Activated CD8-positive, alpha-beta T cell treated with anti-CD3 and anti-CD28 coated beads, Interleukin-2, amount 10 ng/mL, durations not matched to agents 7 days and 5 days (primary cell): ENCODE measurements at places on chromosomes 1 and 21. TPM values are rescaled to one million over a fixed set of nuclear protein-coding genes. Genes with fewer than 3 reads are reported as not detected.

DNA sequence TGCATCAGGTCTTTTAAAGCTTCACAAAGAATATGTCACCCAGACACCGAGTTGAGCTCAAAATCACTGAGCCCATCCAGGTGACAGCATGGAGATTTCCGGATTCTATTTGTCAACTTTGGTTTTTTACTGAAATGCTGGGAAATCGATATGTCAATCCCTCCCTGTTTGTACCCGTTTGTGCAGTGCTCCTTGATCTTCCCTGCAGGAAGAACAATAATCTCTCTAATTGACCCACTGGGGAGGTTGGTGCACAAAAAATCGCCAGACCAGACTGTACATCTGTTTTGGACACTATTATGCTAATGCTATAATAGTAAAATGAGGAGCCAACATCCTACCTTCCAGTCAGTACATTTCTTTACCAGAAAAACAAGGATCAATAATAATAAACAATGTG, 1.8 kb downstream of the BARHL2 start:
- peaks cover 75% of the 10 kb centered on the region for H3K27me3 ChIP-seq
- DNase-seq: no peak
- H3K4me3 ChIP-seq: no peak overlapping the region
- H3K36me3 ChIP-seq: peaks cover 22% of the 10 kb centered on the region
- H3K27ac ChIP-seq: no peak overlapping the region

DNA sequence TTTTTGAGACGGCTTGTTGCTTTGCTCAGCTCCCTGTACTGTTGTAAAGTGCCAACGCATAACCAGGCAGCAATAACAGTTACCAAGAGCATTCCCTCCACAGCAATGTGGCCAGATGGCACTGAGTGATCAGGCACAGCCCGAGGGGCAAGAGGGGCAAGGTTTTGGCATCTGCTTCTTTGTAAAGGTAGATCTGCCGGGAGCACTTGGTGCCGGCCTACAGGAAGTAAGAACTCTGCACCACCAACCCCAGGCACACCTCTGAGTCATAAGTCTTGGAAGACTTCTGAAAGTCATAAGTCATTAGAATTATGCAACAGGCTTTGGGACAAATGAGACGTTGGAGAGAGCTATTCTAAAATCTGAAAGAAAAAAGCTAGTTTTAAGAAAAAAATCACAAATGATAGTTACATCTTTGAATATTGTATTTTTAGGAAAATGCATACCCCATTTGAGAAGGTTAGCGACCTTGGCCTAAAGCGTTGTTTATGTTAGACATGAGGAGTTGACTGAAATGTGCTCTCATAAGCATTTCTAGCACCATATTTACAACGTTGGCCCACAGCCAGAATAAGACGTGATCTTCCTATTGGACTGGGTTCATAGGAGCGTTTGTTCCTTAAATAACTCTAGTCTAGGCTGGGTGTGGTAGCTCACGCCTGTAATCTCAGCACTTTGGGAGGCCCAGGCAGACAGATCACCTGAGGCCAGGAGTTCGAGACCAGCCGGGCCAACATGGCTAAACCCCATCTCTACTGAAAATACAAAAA, 37.7 kb upstream of the MAP10 start:
- H3K27me3 ChIP-seq: peaks cover 4% of the 10 kb centered on the region
- no peaks in the 10 kb centered on the region for H3K36me3 ChIP-seq
- H3K4me3 ChIP-seq: no peak overlapping the region
- no peak for DNase-seq
- H3K4me1 ChIP-seq: peaks cover 4% of the 10 kb centered on the region
- H3K27ac ChIP-seq: no peak overlapping the region

DNA sequence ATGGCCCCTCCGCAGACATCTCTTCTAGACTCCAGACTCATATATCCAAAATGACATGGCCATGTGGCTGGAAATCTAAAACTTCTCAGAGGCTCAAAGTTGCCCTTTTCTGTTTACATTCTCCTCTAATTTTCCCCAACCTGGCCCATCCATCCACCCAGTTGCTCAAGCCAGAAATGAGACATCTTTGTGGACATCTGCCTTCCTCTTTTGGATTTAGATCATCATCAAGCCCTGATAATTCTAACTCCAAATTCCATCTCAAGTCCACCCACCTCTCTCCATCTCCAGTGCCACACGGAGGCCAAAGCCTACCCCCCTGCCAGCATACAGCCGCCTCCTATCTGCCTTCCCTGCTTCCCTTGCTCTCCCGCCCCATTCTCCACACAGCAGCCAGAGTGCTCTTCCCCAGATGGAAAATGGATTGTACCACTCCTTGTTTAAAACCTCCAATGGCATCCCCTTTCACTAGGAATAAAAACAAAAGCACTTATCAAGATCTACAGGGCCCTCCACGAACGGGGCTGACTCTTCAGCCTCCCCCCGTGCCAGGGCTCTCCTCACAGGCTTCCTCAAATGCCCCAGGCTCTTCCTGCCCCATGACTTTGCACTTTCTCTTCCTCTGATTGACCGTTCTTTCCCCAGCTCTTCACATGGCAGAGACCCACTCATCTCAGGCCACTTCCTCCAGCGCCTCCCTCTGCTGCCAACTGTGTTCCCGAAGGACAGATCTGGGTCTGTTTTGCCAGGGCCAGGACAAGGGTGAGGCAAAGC, 40.1 kb downstream of the SYT6 start:
- H3K27me3 ChIP-seq: no peaks in the 10 kb centered on the region
- peak overlapping the region; percentile 73 for H3K27ac ChIP-seq
- H3K4me3 ChIP-seq: no peak overlapping the region
- DNase-seq: no peak
- H3K4me1 ChIP-seq: peaks cover 22% of the 10 kb centered on the region
- no peaks in the 10 kb centered on the region for H3K36me3 ChIP-seq

GRCh38 chr1:33045814-33046213, 9.1 kb upstream of the AK2 start:
- peaks cover 1% of the 10 kb centered on the region for H3K36me3 ChIP-seq
- H3K27ac ChIP-seq: peak overlapping the region; percentile 39
- peak; percentile 31 for DNase-seq
- H3K27me3 ChIP-seq: peaks cover 15% of the 10 kb centered on the region

GRCh38 chr1:152786077-152786476, at the start of gene LCE1E:
LCE1E (plus strand) TSS chr1:152786257; CDS start chr1:152787300, 1,043 bp downstream.
- no peak within 1 kb of the TSS for H3K27ac ChIP-seq
- no peaks in the 10 kb centered on the region for H3K4me1 ChIP-seq
- H3K27me3 ChIP-seq: peaks cover 14% of the 10 kb centered on the region
- DNase-seq: no peak
- H3K36me3 ChIP-seq: no peaks in the 10 kb centered on the region

DNA sequence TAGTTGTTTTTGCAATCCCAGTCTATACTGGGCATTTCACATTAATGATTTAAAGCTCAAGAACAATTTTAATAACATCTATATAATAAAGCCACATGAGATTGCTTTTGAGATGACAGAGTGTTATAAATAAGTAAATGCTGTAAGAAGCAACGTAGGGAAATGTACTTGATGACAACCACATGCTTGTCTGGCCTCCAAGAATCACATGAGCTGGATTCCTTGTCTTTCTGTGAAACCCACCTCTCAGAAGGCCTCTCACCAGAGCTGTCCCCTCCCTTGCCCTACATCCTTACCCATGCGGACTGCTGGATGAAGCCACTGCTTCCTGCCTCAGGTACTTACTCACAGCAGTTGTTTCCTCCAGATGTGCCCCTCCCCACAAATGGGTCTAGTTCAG, 145.1 kb upstream of the CTTNBP2NL start:
- H3K36me3 ChIP-seq: no peaks in the 10 kb centered on the region
- H3K4me1 ChIP-seq: no peaks in the 10 kb centered on the region
- no peak for DNase-seq
- no peak overlapping the region for H3K4me3 ChIP-seq

GUCA2B gene
- not detected for total RNA-seq

RAB42 gene
- not detected for total RNA-seq
